ENCODE measurements at places on chromosomes 5 and 9. TPM values are rescaled to one million over a fixed set of nuclear protein-coding genes. Genes with fewer than 3 reads are reported as not detected.

NR5A1 gene
- not detected for total RNA-seq

ACSL6 gene
- total RNA-seq, result 30.0 TPM

LHX6 gene
- 20.4 TPM for total RNA-seq

ERCC8 gene
- total RNA-seq, result 22.1 TPM

ZNF354C gene
- 43.8 TPM for total RNA-seq

BTNL9 gene
- 2.2 TPM for total RNA-seq

PRDM9 gene
- total RNA-seq, result not detected

MLANA gene
- total RNA-seq, result not detected

ABL1 gene
- total RNA-seq, result 30.5 TPM

SELENOP gene
- total RNA-seq, result 35.4 TPM

FAM221B gene
- not detected for total RNA-seq

ATG10 gene
- total RNA-seq, result 9.1 TPM

ABITRAM gene
- 4.9 TPM for total RNA-seq

DNLZ gene
- 11.1 TPM for total RNA-seq

TMEM8B gene
- total RNA-seq, result 8.4 TPM

ORM2 gene
- not detected for total RNA-seq

PLAC8L1 gene
- 0.25 TPM for total RNA-seq

S1PR3 gene
- total RNA-seq, result 9.6 TPM

TIMD4 gene
- total RNA-seq, result not detected

FRMPD1 gene
- total RNA-seq, result 0.49 TPM

LAMC3 gene
- 2.7 TPM for total RNA-seq

TNC gene
- 92.0 TPM for total RNA-seq

GMCL2 gene
- not detected for total RNA-seq

ADAMTS12 gene
- 2.0 TPM for total RNA-seq

DNM1 gene
- 108 TPM for total RNA-seq

COL15A1 gene
- 8.4 TPM for total RNA-seq

RASEF gene
- total RNA-seq, result 0.25 TPM

FAM200C gene
- 21.1 TPM for total RNA-seq

CYFIP2 gene
- total RNA-seq, result 78.2 TPM

OR2S2 gene
- total RNA-seq, result not detected

Data from temporal lobe (tissue), 4 donors.